ENCODE measurements at places on chromosomes 2 and 18.
A peak's percentile ranks its signal among the peaks of the same experiment; 100 is the strongest.

DNA sequence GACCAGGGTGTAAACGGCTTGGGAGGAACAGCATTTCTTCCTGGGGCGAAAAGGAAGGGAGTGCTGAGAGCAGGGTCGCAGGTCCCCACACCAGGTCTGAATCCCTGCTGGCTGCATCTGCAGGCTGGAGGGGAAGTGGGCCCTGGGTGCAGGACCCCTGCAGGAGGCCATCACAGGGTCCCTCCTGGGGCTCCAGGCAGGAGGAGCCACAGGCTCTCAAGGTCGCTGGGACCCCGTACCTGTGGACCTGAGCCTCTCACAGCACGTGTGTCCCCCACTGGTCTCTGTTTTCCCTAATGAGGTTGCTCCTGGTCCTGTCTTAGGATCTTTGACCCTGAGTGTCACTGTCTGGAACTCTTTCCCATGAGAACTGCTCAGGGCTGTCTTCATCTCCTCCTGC, 147.8 kb upstream of the ZNF236 start:
- DNase-seq: no peak

DNA sequence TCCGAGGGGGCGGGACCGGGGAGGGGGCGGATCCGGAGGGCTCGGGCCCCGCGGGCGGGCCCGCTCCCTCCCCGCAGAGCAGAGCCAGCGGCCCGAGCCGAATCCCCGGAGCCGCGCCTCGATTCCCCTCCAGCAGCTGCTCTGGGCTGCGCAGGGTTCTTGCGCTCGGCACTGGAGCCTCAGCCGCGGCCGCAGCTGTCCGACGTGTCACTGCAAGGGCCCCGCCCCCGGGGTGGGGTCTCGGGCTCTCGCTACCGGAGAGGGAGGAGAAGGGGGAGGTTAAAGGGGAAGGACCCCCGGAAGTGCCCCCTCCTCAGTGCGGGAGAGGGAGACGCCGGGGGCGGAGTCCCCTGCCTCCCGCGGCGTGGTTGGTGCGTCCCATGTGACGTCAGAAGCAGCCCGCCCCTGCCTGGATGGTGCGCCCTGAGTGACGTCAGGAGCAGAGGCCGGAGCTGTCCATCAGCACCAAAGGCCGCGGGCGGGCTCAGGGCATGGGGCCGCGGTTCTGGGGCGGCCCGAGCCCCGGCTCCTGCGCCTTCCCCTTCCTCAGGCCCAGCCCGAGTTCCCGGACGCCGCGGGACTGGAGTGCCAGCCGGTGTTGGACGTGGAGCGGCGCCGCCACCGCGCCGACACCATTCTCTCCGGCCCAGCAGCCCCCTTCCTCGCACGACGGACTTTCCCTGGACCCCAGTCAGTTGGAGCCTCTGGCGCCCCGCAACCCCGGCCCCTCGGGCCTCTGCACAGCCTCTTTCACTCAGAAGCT, at the start of the genes CHPF and TMEM198:
Gene CHPF, minus strand, starts transcription at position 214 of the 763 bp plus-strand sequence. CDS start 271 bp downstream, outside the sequence.
Gene TMEM198, plus strand, starts transcription at position 433 of the 763 bp plus-strand sequence. CDS start 700 bp downstream, outside the sequence.
- peak; percentile 96 for DNase-seq

- no peak for DNase-seq
Measured at GRCh38 chr18:69980982-69981804, 33.5 kb upstream of the CD226 start.

GRCh38 chr2:120865656-120866055, 130.0 kb downstream of the GLI2 start:
- no peak for DNase-seq

DNA sequence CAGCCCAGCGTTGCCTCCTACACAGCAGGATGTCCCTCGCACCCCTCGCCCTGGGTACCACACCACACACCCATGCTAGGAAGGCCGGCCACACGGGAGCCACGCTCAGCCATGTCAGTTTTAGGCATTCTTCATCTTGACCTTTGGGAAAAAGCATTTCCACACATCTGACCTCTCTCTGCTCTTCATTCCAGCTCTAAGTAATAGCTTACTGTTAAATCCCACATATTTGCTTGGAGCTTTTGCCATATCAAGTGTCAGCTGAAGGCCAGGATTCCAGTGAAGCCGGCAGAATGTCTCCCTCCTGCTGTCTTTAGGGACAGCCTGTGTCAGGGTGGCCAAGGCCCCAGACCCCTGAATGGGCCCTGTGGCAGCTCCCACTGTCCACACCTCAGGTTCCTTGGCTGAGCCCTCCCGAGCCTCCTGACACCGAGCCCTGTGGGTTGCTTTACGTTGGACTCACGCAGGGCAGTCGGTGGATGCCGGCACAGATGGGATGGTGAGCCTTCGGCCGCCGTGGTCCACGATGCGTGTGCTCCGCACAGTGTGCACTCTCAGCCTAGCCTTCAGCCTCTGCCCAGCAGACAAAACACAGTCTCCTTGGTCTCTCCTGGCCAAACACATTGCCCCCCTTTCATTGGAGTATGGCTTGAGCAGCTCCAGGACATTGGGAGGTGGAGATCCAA, 202.0 kb downstream of the SEPTIN10 start:
- no peak for DNase-seq

Measured in germinal center (tissue), 1 donor.